ENCODE measurements at places on chromosomes 12 and 14. TPM values are rescaled to one million over a fixed set of nuclear protein-coding genes. Genes with fewer than 3 reads are reported as not detected.

- no peak for DNase-seq
Observed at GRCh38 chr14:33393895-33394368, 455.3 kb downstream of the NPAS3 start.

- no peak for DNase-seq
Observed at GRCh38 chr14:58455593-58456265, 28.2 kb downstream of the KIAA0586 start.

FGD6 gene
- 1.2 TPM for polyA plus RNA-seq

LTA4H gene
- 57.4 TPM for polyA plus RNA-seq

AKAP5 gene
- 0.71 TPM for polyA plus RNA-seq

- no peak for DNase-seq
Observed at GRCh38 chr12:48160807-48161206, 3.5 kb upstream of the ASB8 start.

ARHGEF40 gene
- polyA plus RNA-seq = 15.9 TPM

DNA sequence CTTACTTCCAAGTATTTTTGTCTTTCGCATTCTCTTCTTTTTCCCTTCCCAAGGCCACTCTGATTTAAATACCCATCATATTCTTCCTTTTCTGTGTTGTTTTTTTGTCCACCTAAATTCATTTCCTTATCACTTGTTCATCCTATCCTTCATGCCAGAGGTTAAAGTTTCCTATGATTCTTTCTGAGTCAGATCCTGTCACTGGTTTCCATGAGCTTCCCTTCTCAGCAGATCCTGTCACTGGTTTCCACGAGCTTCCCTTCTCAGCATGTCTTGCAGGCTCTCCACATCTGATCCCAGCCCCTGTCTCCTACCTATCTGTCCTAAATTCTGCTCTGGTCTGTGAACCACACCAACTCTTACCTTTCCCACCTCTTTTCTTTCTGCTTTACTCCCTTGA lies 311.8 kb upstream of the RGS6 start:
- DNase-seq = no peak

KRT75 gene
- not detected for polyA plus RNA-seq
